Amygdala (tissue), 56 donors: ENCODE measurements at places on chromosomes 16 and 17.

- no peak for DNase-seq
Measured at GRCh38 chr16:4372001-4372577, 441 bp downstream of the VASN start.

- DNase-seq, result no peak
Measured at GRCh38 chr16:75048530-75048929, 49.7 kb downstream of the ZNRF1 start.

GRCh38 chr16:3594316-3595109 lies 16.9 kb downstream of the SLX4 start:
- DNase-seq, result no peak

GRCh38 chr17:75153780-75154194 lies 525 bp downstream of the JPT1 start:
- DNase-seq, result peak; percentile 39

DNA sequence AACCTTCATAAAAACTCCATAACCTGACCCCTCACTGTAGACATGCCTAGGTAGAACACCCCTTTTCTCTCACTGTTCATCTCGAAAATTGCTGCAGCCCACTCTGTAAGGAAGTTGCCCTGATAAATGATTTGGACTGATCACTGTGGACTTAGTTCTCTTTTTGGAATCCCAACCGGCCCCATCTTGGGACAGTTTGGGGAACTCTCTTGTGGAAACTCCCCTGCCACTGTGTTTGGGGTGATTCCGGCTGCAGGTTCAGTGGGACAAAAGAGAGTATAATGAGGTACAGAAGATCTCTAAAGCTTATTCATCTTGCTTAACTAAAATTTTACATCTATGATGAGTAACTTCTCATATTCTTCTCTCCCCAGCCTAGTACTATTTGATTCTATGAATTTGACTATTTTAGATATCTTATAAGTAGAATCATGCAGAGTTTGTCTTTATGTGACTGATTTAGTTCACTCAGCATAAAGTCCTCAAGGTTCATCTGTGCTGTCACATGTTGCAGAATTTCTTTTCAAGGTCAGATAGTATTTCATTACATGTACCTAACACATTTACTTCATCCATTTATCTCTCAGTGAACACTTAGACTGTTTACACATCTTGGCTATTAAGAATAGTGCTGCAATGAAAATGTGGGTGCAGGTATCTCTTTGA lies 84.9 kb downstream of the ABCA8 start:
- DNase-seq, result no peak

DNA sequence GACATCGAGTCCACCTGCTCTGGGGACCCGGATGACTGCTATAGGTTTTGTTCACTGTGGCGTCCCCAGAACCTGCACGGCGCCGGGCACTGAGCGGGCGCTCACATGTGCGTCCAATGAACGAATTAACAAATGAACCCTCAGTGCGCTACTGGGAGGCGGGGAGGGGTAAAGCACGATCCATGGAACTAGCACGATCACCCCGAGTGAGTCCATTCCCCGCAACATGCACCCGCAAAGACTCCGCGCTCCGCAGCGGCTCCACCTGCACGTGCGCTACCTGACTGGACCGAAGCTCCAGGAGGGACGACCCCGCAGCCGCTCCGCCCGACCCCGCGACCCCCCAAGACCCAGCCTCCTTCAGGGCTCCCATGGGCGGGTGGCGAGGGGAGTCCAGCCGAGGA lies 491 bp downstream of the TRAP1 start:
- DNase-seq, result no peak

DNA sequence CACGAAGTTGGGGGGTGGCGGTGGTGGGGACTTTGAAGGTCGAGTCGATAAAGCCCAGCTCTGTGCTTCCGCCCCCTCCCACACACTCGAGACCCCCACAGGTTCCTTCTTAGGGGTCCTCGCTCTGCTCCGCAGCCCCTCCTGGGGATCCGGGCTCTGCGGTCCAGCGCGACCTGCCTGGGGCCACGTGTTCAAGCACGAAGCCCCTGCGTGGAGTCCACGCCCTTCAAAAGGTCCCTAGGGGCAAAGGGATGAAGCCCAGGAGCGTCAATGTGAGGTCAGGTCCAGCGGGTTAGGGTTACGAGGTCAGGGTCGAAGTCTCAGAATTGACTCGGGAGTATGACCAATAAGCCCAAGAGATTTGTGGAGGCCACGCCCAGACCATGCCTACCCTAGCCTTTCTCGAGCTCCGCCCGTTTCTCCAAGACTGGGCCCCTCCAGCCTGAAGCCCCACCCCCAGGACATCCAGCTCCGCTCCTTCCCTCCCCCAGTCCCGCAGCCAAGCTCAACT lies 786 bp upstream of the CACNA1G start:
- no peak for DNase-seq

DNA sequence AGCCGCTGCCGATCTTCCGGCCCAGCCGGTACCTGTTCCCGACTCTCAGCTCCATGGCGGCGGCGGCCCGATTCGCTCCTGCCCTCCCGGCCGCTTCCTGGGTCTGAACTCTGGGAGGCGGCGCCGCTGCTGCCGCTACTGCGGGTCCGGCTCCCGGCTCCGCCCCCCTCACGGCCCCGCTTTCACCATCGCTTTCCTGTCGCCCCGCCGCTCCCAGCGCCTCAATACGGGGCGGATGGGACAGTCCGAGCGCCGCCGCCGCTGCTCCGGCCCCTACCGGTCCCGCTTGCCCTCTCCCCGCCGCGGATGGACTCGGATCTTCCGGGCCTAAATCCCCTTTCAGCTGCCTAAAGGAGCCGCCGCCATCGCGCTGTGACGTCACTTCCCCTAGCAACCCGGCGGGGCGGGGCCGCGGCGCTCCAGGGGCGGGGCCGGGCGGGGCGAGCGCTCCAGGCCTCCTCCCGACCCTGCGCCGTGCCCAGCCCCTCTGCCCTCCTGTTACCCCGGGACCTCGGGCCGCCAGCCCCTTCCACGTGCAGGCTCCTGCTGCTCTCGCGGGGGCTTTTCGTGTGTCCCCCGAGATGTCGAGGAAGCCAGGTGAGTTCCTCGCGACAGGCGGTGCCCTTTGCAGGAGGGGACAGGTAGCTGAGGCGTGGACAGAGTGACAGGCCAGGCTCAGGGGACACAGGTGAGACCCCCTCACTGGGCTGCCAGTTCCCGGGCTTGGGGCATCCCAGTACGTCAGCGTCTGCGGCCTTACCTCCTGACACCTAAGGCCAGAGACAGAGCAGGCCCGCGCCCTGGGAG lies at the start of gene CSNK1D:
Gene CSNK1D (minus strand): TSS at position 374 of the 807 bp plus-strand sequence. CDS start 319 bp downstream, at position 55.
- peak; percentile 62 for DNase-seq

- DNase-seq, result no peak
Measured at GRCh38 chr16:70661918-70662641, 15.7 kb downstream of the IL34 start.

GRCh38 chr16:65002265-65002664 lies 119.6 kb downstream of the CDH11 start:
- DNase-seq, result no peak

- DNase-seq, result no peak
Measured at GRCh38 chr17:82228278-82228841, 482 bp upstream of the SLC16A3 start.

DNA sequence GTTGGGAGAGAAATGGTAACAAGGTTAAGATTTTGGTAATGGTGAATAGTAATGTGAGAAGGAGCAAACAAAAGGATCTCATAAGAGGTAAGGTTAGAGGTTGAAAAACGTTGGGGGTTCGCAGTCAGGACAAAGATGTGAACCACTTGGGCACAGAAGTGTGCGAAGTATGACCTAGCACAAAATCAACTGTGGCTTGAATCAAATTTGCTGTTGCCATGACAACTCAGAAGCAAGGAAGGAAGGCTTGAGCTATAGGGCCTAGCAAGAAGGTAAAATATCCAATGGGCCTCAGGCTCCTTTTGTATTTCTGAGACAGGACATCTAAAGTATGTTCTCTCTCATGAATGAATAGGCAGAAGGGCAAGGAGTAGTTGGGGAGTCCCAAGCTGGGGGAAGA lies 24.5 kb upstream of the TEKT1 start:
- no peak for DNase-seq

- DNase-seq, result no peak
Measured at GRCh38 chr16:56800355-56800754, 64.7 kb upstream of the SLC12A3 start.

GRCh38 chr17:65729207-65729606 lies 167.8 kb upstream of the AXIN2 start:
- DNase-seq, result no peak

DNA sequence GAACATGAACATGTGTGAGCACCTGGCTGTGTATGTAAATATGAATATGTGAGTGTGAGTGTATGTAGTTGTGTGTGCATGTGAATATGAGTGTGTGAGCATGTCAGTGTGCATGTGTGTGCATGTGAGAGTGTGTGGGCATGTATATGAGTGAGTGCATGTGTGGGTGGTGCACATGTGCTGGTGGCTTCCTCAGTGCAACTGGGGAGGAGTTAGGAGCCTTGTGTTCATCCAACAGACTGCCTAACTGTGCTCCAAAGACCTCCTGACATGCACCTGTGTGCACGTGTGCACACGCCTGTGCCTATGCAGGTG lies 1.4 kb downstream of the TMEM235 start:
- DNase-seq, result no peak

GRCh38 chr17:3916825-3917224 lies 560 bp upstream of the P2RX1 start:
- no peak for DNase-seq

DNA sequence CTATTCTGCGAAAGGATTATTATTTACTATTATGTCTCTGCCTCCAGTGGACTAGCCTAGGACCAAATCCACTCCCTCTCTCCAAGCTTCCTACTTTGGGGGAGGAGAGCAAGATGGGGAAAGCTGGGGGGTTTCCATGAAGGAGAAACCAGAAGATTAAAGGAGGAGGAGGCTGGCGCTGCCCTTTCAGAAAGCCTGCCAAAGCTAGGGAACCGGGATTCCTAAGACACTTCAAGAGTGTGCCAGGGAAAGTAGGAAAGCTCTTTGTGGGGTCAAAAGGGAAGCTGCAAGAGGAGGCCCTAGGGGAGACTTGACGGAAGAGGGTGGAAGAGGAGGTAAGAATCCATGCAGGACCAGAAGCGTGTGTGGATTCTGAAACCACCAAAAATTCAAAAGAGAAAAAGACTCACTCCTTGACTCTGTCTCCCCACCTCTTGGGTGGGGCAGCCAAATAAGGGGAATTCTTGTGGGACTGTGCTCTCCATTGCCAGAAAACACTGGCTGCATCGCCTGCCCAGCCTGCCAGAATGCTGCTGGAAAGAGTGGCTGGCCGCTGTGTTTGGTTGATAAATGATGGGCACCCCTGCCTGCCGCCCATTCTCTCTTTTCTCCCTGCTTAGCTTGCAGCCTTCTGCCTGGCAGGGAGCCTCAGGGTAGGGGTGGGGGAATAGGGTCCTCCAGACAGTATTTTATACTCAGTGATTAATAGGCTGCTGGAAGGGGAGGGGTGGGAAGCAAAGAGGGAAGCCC lies 11.8 kb upstream of the KAT7 start:
- DNase-seq, result no peak

GRCh38 chr16:66681676-66682075 lies 14.9 kb downstream of the CMTM4 start:
- no peak for DNase-seq

DNA sequence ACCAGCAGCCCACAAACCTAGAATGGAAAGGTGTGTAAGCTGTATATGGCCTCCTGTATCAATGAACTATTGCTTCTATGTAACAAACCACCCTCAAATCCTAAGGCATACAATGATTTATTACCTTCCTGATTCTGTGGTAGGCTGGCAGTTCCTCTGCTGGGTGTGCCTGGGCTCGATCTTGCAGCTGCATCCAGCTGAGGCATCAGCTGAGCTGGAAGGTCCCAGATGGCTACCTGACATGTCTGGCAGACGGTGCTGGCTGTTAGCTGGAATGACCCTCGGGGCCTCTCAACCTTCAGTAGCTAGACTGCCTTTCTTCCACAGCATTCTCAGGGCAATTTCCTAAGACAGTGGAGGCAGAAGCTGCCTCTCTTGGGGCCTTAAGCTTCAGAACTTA lies 152.7 kb downstream of the RAB11FIP4 start:
- no peak for DNase-seq

DNA sequence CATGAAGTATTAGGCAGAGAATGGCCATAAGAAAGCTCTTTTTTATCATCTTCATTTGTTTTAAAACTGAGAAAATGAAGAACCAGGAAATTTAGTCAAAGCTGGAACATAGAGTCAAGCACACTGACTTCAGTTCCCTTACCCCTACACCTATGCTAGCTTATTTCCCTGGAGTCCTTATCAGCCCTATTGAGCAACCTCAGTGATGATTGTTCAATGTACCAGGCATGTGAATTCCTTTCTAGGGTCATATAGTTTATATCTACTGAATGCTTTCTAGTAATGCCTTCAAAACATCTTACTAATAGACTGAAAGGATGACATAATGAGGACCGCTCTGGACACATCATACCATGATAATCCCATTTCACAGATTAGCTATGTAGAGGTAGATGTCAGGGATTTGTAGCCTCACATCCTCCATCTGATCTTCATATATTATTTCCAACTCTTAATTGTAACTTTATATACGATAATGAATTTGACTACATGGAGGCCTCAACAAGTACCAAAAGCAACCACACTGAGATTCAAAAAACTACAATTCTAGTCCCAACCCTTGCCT lies 460.4 kb upstream of the DYNLRB2 start:
- DNase-seq, result no peak

GRCh38 chr16:62392698-62393097 lies 356.5 kb upstream of the CDH8 start:
- DNase-seq, result no peak

- no peak for DNase-seq
Measured at GRCh38 chr17:80414508-80414802, 512 bp upstream of the ENDOV start.

- DNase-seq, result no peak
Measured at GRCh38 chr17:83103200-83103942, 24.0 kb downstream of the METRNL start.

GRCh38 chr17:74444406-74444805 lies 12.5 kb downstream of the GPRC5C start:
- DNase-seq, result no peak

DNA sequence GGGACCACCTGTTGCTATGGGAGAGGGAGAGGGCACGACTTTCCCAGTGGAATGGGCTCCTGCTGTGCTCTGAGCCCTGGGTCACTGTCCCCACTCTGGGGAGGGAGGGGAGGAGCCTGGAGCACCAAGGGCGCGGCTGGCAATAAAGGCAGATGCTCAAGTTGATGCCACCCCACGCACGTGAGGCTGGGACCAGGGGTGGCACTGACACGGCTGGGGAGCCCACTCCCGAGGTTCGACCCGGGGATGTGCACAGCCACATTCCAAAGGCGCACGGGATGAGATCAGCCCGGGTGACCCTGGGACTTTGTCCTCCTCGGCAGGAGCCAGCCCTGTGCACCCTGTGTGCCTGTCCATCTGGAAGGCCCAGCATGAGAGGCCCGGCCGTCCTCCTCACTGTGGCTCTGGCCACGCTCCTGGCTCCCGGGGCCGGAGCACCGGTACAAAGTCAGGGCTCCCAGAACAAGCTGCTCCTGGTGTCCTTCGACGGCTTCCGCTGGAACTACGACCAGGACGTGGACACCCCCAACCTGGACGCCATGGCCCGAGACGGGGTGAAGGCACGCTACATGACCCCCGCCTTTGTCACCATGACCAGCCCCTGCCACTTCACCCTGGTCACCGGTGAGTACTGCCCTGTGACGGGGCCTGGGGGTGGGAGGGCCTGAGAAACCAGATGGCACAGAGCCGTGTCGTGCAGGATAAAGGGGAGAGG lies at the start of gene ENPP7:
Gene ENPP7 (plus strand): TSS at position 175 of the 715 bp plus-strand sequence. CDS start 197 bp downstream, at position 372.
- no peak for DNase-seq

GRCh38 chr16:13995194-13995593 lies 75.2 kb downstream of the ERCC4 start:
- no peak for DNase-seq
